ENCODE measurements at places on chromosomes 7 and 10.

DNA sequence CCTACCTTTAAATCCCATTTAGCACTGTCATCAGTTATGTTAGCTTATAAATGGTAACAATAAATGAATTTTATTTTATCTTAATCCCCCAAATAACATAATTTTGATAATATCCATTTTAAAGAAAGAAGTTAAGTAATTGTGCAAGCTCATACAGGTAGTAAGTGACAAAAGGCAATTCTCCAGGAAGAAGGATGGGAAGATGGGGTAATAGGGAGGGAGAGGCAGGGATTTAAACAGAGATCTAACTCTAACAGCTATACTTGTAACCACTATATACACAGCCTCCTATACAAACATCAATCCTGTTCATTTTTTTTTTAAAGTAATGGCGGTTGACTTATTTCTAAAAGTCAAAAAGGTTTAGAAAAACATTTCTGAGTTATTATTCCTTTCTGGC, 119.4 kb downstream of the SGMS1 start:
- DNase-seq, result no peak

- no peak for DNase-seq
Observed at GRCh38 chr10:43188702-43189101, 50.5 kb downstream of the CSGALNACT2 start.

- no peak for DNase-seq
Observed at GRCh38 chr7:54697659-54698186, 61.3 kb downstream of the SEC61G start.

DNA sequence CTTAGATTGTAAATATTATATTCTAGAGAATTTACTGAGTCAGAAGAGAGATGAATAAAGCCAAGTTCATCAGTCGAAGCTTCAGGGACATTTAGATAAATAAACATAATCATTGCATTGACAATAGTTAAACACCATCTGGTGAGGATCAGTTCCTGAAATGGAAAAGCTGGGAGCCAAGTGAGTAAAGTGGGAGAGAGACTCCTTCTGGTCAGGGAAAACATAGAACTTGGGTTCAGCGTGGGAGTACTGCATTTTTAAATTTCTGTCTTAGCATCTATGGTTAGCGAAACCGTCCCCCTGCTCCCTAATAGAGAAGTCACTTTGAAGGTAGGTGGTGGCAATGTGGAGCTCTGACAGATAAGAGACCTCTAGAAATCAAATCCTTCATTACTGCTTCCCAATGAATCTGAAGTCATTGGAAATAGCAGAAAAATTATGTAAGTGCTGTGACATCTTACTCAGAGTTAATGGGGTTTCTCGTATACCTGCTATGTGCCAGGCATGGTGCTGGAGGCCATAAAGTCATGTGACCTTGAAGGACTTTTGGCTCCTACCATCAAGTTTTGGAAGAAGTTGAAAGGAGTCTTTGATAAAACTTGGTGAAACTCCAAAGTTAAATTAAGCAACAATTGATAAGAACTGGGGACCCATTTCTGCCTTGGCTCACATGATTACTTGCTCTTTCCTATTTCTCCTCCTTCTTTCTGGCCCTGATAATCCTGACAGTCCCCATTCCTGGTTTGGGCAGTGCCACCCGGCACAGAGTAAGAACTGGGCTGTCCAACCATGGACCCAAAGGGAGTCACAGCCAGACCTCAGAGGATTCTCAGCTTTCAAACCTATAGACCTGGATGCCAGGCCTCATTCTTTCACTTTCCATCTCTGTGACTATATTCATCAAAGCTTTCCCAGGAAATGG, 211.2 kb downstream of the C7orf25 start:
- DNase-seq, result no peak

DNA sequence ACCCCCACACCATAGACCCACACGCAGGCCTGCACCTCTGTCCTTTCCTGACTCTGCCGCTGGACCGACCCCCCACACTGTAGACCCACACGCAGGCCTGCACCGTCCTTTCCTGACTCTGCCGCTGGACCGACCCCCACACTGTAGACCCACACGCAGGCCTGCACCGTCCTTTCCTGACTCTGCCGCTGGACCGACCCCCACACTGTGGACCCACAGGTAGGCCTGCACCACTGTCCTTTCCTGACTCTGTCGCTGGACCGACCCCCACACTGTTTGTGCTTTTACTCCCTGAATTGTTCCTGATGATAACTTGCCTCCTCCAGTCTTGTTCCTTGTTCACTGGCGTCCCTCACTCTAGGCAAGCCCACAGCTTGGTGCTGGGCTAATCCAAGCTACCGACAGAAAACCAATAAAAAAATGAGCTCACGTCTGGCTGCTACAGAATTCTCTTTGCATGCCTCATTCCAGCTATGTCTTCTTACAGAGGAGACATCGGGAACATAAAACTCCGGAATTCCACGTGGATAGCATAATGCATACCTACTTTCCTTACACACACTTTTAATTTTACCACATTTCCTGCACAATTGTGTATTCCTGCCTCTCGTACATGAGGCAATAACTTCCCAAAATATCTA, 494.3 kb downstream of the PTPRN2 start:
- no peak for DNase-seq

DNA sequence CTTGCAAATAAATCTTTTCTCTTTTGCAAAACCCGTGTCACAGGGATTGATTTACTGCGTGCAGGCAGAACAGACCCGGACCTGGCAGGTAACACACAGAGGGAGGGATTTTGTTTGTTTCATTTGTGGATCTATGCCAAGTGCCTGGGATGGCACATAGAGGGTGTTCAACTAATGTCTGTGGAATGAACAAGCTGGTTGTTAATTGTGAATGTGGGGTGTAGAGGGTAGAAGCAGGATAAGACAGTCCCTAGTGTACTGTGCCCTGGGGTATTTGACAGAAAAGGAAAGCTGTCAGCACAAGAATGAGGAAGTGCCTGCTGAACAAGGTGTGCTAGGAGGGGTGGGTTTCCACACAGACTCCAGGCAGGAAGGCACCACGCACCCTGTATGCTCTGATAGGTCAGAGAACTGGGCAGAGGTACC, 331.8 kb downstream of the CALN1 start:
- no peak for DNase-seq

GRCh38 chr7:69615685-69616084, 17.4 kb downstream of the AUTS2 start:
- DNase-seq, result no peak

- no peak for DNase-seq
Observed at GRCh38 chr7:69868921-69869320, 270.6 kb downstream of the AUTS2 start.

- DNase-seq, result no peak
Observed at GRCh38 chr7:139745678-139746143, 32.1 kb downstream of the HIPK2 start.

- DNase-seq, result peak; percentile 13
Observed at GRCh38 chr10:102869258-102870198, at the start of gene AS3MT. Gene AS3MT (plus strand): TSS chr10:102869470. CDS start chr10:102869593, 123 bp downstream.

DNA sequence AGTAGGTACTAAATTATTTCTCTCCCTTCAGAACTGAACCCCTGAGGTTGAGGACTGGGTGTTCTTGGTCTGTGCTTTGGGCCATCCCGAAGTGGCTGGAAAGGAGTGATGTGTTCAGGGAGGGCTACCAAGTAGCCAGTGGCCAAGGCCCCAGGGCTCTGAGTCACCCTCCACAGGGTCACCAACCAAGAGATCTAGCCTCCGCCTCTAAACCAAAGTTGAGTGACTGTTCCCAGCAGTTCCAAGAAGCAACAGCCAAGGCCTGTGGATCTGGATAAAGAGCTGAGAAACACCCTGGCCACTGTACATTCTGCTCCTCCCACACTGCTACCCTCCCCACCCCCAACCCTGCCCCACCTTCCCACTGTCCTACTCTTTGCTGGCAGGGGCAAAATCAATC, 35.5 kb upstream of the KCNMA1 start:
- no peak for DNase-seq

- no peak for DNase-seq
Observed at GRCh38 chr7:4816419-4817080, 41.1 kb downstream of the AP5Z1 start.

DNA sequence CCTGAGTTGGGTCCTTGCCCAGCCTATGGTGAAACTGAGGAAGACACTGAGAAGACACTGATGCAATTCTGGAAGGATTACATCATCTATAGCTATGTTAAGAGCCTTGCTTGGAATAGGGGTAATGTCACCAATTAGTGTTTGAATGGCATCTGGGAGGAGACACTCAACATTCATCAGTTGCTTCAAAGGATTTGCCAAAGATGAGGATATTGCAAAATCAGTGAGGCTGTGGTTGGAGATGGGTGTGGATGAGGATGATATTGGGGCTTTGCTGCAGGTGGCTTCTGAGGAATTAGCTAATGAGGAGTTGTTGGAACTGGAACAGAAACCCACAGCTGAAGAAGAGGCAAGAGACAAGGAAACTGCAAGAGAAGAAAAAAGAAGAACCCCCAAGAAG, 146.7 kb upstream of the SP4 start:
- no peak for DNase-seq

DNA sequence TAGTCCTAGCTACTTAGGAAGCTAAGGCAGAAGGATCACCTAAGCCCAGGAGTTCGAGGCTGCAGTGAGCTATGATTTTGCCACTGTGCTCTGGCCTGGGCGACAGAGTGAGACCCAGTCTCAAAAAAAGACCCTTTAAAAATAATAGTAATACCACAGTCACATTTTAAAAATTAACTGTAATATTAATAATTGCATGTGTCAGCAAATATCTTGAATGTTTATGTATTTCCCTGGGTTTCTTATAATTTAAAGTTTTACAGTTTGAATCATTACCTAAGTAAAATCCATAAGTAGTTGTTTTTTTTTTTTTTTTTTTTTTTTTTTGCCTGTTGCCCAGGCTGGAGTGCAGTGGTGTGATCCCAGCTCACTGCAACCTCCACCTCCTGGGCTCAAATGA, 69.2 kb downstream of the LYZL2 start:
- no peak for DNase-seq

DNA sequence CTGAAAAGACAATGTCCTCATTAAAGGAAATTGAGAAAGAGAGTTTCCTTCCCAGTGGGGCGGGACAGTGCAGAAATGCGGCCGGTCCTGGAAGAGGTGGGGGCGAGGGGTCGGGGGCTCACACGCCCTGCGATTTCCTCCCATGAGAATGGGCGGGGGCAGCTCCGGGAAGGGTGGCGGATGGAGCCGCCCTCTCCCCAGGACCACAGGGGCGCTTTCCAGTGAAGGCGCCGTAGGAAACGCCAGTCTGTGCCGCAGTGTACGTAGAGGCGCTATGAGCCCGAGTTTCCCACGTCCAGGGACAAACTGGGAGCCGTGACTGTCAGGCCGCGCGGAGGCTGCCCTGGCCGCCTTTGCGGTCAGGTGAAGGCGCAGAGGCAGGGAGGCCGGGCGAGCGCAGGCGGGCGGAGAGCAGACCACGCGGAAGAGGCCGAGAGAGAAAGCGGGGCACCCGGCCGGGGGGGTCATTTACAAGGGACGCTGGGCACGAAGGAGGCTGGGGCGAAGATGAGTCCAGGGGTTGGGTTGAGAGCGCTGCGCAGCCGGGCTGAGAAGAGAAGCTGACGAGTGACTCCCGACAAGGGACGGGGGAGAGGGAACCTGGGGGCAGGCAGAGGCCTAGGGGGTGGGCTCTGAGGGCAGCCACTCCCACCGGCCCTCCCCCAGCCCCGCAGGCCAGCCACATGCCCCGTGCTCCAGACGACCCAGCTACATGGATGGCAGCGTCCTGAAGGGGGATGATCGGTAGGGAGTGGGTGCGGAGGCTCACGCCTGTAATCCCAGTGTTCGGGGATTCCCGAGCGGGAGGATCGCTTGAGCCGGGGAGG, 45.0 kb downstream of the ALOX5 start:
- peak; percentile 34 for DNase-seq

DNA sequence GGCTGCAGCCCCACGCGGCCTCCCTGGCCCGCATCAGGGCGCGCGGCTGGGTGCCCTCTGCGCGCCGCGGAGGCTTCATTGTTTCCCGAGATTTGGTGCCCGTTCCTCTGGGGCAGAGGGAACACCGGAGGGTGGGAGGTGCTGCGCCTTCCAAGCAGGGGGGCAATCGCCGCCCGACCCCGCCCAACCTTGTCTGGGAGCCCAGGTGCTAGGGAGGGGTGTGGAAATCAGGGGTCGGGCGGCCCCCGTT, 1.0 kb upstream of the NRP1 start:
- DNase-seq, result no peak

GRCh38 chr10:129704786-129705525, 237.9 kb downstream of the MGMT start:
- DNase-seq, result no peak

DNA sequence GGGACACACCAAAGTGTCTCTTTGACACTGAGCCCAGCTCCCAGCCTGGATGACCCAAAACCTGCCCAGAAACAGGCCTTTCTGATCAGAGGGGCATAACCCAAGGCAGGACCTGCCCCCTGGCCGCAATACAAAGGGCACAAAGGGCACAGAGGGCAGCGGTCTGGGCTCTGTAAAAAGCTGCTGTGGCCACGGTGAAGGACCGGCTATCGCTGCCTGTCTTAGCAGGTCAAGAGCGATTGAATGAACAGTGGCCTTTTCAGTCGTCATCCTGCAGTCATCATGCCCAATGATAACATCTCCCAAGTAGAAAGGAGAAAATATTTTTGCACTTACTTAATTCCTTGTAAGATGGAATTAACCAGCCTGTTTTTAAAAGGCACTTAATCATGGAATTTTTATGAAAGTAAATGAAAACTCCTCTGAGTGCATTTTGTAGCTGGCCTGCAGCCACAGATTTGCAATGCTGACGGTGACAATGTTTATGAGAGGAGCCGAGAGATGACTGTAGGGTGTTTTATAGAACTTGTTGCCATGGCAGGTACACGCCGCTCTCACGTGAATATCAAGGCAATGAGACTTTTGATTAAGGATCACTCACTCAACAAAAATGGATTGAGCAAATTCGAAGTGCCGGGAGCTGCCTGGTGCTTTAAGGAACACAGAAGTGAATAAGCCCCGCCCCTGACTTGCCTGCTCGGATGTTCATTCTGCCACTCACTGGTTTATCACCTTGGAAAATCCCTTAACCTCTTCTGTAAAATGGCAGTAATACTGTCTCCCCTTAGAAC, 47.3 kb upstream of the BHLHA15 start:
- DNase-seq, result no peak

- no peak for DNase-seq
Observed at GRCh38 chr7:142784716-142785115, 13.9 kb downstream of the PRSS2 start.

DNA sequence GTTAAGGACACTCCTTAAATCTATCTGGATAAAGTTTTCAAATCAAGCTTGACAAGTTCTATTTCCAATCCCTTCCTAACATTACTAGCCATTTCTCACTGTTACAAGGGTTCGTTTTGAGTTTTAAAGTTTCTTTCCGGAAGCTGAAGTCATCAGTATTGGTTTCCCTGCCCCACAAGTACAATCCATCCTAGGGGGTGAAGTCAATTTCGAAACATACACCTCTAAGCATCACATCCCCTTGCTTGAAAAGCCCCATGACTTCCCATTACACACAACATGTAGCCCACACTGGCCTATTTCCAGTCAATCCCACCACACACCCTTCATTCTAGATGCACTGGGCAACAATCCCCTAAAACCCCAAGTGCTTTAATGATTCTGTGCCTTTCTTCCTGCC, 13.0 kb downstream of the DPY19L1 start:
- DNase-seq, result no peak
